Naive B cell (primary cell): ENCODE measurements at places on chromosomes 12 and 14. TPM values are rescaled to one million over a fixed set of nuclear protein-coding genes. Genes with fewer than 3 reads are reported as not detected.

DNA sequence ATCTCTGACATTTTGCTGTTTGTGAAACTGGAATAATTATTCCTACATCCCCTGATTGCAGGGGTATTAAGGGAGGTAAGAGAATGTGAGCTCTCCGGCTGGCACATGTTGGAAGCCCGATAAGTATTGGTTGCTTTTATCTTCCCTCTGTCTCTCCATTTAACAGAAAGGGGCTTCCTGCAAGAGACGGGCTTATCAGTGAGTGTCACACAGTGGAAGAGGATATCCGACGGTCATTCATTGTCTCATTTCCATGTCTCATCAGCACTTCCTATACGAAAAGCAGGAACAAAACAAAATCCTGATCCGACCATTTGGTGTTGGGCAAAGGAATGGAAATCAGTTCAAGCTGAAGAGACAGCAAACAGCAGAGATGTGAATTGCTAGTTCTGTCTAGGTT is 10.7 kb downstream of the DYRK4 start:
- DNase-seq, result no peak

DNA sequence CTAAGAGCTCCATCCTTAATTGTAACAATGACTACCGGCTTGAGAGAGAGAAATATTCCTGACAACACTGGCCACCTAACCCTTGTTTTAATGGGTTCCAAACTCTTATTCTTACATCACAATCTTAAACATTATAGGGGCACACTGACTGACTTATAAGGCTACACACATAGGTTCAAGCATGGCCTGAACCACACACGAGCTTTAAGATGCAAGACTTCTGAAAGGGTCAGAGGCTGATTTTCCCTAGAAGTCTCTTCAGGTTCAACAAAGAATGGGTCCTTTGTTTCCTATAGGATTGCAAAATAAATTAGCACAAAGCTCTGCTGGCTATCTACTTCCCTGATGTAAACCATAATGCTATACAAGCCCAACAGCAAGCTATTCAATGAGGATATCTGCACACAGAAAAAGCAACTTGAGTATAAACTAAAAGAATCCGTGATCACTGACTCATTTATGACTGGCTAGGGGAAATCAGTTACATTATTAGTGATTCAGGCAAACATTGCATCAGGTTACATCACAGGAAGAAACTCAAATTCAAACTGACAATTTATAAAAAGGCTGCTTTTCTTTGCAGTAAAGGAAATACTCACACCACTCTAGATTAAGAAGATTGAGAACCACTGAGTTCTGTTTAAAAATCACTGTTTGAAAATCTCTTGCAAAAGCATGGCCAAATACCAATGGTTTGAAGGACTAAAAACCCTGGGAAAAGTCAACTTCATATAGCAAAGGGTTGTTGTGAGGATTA is 8.5 kb downstream of the BTG1 start:
- DNase-seq, result no peak

The MDGA2 gene
- not detected for polyA plus RNA-seq

- no peak for DNase-seq
Observed at GRCh38 chr14:65832431-65833266, 420.1 kb downstream of the FUT8 start.

DNA sequence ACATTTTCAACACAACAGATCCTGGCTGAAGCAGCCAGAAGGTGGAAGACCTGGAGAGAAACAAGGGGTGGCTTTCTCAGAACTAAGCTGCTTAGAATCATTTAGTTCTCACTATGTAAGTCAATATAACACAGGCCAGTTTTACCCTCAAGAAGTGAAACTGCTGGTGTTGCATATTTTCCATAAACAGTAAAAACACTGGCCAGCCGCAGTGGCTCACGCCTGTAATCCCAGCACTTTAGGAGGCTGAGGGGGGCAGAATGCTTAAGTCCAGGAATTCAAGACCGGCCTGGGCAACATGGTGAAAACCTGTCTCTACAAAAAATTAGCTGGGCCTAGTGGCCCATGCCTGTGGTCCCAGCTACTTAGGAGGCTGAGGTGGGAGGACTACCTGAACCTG is 11.6 kb downstream of the STX2 start:
- no peak for DNase-seq

The RIMBP2 gene
- polyA plus RNA-seq, result not detected

DNA sequence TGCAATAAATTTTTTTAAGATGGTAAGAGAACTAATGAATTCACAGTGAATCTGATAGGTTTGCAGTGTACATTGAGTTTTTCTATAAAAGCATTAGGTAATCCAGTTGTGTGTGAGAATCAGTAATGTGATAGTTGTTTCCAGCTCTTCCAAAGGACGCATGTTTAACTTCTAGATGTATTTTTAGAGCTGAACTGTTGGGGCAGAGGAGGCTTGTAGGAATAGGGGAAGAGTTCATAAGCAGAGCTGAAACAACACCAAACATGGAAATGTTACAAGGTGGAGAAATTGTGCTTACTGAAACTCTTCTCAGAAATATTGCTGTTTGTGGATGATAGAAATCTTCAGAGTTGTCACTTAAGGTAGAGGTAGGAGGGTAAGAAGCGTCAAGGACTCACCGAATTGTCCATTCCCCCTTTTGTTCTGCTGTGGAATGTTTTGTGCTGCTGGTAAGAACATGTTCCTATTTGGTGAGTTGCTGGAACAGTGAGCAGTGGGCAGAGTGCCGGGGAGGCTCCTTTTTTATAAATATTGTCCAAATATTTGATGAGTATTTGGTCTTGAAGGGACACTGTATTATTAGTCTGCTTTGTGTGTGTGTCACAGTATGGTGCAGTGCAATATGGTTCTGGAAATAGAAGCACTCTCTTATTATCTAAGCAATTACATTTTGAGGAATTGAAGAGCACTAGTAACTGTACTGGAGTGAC is 76.7 kb downstream of the ANO6 start:
- no peak for DNase-seq

- DNase-seq, result no peak
Observed at GRCh38 chr12:132343294-132344004, 14.1 kb upstream of the GALNT9 start.

- DNase-seq, result no peak
Observed at GRCh38 chr12:69655616-69656340, 43.3 kb downstream of the BEST3 start.

DNA sequence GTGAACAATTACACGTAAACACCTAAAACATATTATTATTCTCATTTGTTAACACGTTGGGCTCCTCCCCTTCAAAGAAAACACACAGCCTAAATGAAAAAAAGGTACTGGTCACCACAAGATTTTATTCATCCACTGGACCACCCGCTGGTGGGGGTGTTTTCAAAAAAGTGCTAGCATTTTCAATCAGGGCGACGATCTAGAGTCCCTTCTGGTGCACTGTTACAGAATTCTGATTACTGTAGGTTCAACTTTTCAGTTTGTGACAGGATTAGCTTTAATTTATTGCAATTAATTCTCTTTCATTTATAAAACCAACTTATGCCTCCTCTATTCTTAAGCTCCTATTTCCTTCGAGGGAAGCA is 443 bp downstream of the MAGOHB start:
- DNase-seq, result no peak

DNA sequence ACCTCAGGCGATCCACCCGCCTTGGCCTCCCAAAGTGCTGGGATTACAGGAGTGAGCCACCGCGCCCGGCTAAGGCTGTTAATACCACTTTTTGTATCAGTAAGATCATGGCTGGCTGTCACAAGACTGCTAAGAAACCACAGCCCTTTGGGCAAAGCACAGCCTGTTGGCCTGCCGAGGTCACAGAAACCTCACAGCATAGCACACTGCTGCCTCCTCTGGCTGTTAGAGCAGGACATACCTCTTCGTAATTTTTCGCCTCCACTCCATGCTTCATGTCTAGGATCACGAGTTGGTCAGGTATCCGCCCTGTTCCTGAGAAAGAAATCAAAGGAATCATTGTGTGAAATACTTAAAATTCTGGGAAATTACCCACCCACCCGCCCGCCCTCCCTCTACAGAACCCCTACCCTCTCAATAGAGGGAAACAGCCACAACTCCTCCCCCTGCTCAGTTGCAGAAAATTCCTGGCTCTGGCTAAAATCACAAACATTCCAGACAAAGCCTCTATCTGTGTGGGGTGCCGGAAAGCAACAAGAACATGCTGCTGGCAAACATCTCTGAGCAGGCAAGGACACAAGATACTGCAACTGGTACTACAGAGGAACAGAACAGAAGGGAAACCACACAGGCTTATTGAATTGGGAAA is 20.7 kb upstream of the NEK9 start:
- DNase-seq, result no peak

DNA sequence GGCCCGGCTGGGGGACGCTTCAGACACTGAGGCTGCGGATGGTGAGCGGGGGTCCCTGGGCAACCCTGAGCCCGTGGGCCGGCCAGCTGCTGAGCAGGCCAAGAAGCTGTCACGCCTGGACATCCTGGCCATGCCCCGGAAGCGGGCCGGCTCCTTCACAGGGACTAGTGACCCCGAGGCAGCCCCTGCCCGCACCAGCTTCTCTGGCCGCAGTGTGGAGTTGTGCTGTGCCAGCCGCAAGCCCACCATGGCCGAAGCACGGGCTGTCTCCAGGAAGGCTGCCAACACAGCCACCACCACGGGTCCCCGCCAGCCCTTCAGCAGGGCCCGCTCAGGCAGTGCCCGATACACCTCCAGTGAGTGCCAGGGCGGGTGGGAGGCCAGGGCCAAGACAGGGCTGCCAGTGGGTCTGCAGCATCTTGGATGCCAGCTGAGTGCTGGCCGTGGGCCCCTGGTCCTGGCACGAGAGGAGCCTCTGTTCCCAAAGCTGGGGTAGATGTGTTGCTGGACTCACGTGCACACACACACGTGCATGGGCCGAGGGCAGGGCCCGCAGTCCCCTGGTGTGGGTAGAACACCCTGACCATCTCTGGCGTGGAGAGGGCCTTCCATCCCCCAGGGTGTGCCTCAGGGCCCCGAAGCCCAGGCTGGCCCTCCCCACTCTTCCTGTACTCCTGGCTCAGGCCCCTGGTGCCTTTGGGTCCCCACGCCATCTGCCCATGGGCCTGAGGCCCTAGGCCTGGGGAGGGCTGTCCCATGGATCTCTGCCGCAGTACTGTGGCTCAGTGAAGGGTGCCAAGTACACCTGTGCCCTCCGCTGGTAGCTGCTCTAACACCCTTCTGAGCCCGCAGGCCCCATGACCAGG is 22.8 kb downstream of the CEP170B start:
- DNase-seq, result no peak

DNA sequence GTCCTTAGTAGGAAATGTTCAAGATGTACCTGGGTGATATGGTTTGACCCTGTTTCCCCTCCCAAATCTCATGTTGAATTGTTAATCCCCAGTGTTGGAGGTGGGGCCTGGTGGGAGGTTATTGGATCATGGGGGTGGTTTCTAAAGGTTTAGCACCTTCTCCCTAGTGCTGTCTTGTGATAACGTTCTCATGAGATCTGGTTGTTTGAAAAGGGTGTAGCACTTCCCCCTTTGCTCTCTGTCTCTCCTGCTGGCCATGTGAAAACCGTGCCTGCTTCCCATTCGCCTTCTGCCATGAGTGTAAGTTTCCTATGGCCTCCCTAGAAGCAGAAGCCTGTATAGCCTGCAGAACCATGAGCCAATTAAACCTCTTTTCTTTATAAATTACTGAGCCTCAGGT is 353.0 kb upstream of the SFSWAP start:
- no peak for DNase-seq

DNA sequence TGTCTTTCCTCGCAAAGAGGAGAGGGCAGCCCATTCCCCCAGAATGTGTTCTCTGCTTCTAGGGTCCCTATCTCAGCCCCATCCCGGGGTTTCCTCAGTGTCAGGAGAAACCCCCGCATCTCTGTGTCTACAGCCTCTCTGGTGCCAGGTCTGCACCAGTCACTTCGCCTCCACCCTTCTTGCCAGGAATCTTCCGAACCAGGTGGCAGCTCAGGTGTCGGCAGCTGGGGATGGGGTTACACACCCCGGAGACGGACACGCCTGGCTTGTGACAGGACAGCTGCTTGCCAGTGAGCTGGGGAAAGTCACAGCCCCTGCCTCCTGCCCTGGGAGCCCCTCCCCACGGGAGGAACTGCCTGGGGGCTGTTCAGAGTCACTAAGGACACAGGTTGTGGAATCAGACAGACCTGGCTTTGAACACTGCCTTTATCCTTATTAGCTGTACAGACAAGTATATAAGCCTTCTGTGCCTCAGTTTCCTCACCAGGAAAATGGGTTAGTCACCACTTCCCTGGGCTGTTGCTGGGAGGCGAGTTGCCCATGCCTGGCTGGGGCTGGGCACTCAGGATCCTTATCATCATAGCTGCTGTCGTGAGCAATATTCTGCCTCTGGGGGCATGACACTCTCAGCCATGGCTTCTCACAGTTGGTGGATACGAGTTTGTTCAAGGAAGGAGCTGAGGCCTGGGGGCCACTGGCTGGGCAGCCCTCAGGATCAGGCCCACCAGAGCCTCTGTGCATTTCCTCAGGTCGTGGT is 10.8 kb downstream of the HIP1R start:
- DNase-seq, result no peak

DNA sequence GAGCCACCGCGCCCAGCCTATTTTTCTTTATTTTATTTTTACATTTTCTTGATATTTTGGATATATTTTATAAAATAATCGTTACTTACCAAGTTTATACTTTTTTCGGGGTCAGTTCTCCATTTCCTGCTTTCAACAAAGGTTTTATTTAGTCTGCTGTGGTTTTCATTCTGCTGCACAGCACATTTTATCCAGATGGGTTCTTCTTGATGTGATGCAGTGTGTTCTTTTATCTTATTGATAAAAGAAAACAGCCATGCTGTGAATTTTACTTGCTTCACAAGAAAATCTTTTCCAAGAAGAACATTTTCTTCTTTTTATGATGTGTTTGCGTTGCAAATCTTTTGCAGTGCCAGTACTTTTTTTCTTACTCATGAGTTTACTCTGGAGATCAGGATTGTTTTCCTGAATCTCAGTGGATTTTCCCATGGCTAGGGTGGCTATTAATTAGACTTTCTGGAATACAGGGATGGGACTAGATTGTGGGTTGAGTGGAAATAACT is 192.5 kb downstream of the ADGRD1 start:
- no peak for DNase-seq

The IQSEC3 gene
- polyA plus RNA-seq, result not detected

The KRT71 gene
- polyA plus RNA-seq, result not detected

- no peak for DNase-seq
Observed at GRCh38 chr12:93624595-93625294, 52.3 kb downstream of the SOCS2 start.

The AMN gene
- 1.8 TPM for polyA plus RNA-seq

- DNase-seq, result no peak
Observed at GRCh38 chr14:40119765-40120164, 687.5 kb upstream of the FBXO33 start.

- DNase-seq, result no peak
Observed at GRCh38 chr12:53205747-53206419, 1.2 kb downstream of the ITGB7 start.

GRCh38 chr12:121581686-121582429 is 1.0 kb upstream of the KDM2B start:
- peak; percentile 23 for DNase-seq

- no peak for DNase-seq
Observed at GRCh38 chr14:31291210-31291609, 83.6 kb upstream of the HECTD1 start.

The PRR4 gene
- 4.9 TPM for polyA plus RNA-seq
